Mesothelial cell of epicardium (in vitro differentiated cells): ENCODE measurements at places on chromosomes 16 and 17. TPM values are rescaled to one million over a fixed set of nuclear protein-coding genes. Genes with fewer than 3 reads are reported as not detected.
A peak's percentile ranks its signal among the peaks of the same experiment; 100 is the strongest.

CCT6B gene
- 3.2 to 3.5 TPM (median 3.3 TPM) in 3 replicates for total RNA-seq

KRTAP4-3 gene
- not detected in 3 replicates for total RNA-seq

EVI2B gene
- not detected in 3 replicates for total RNA-seq

PABPN1L gene
- 0.22 to 0.41 TPM (median 0.40 TPM) in 3 replicates for total RNA-seq

ARHGAP44 gene
- total RNA-seq = 11.5 to 12.5 TPM (median 11.7 TPM) in 3 replicates

SLC16A11 gene
- total RNA-seq = 4.1 to 5.1 TPM (median 4.2 TPM) in 3 replicates

CACNG3 gene
- 0.09 TPM in 1 of 3 replicates, not detected in the others for total RNA-seq

GPR142 gene
- total RNA-seq = 0.18 TPM in 1 of 3 replicates, not detected in the others

KRT40 gene
- 0.16 TPM in 1 of 3 replicates, not detected in the others for total RNA-seq

TEX19 gene
- 0.16 TPM in 1 of 3 replicates, not detected in the others for total RNA-seq

- no peak overlapping the region for H3K27ac ChIP-seq
- DNase-seq = no peak
- no peak overlapping the region for H3K4me3 ChIP-seq
- peaks cover 2% of the 10 kb centered on the region for H3K4me1 ChIP-seq
- no peaks in the 10 kb centered on the region for H3K36me3 ChIP-seq
Observed at GRCh38 chr16:74837056-74837455, 62.4 kb upstream of the FA2H start.

GRCh38 chr16:57945740-57946138 lies 25.2 kb downstream of the CNGB1 start:
- no peak for DNase-seq
- H3K27ac ChIP-seq = no peak overlapping the region
- H3K27me3 ChIP-seq = peaks cover 2% of the 10 kb centered on the region
- H3K36me3 ChIP-seq = no peaks in the 10 kb centered on the region
- H3K4me1 ChIP-seq = no peaks in the 10 kb centered on the region

- no peaks in the 10 kb centered on the region for H3K36me3 ChIP-seq
- H3K4me1 ChIP-seq = peaks cover 3% of the 10 kb centered on the region
- peaks cover 51% of the 10 kb centered on the region for H3K27me3 ChIP-seq
- H3K4me3 ChIP-seq = no peak overlapping the region
Observed at GRCh38 chr16:22942811-22943210, 128.8 kb downstream of the HS3ST2 start.

DNA sequence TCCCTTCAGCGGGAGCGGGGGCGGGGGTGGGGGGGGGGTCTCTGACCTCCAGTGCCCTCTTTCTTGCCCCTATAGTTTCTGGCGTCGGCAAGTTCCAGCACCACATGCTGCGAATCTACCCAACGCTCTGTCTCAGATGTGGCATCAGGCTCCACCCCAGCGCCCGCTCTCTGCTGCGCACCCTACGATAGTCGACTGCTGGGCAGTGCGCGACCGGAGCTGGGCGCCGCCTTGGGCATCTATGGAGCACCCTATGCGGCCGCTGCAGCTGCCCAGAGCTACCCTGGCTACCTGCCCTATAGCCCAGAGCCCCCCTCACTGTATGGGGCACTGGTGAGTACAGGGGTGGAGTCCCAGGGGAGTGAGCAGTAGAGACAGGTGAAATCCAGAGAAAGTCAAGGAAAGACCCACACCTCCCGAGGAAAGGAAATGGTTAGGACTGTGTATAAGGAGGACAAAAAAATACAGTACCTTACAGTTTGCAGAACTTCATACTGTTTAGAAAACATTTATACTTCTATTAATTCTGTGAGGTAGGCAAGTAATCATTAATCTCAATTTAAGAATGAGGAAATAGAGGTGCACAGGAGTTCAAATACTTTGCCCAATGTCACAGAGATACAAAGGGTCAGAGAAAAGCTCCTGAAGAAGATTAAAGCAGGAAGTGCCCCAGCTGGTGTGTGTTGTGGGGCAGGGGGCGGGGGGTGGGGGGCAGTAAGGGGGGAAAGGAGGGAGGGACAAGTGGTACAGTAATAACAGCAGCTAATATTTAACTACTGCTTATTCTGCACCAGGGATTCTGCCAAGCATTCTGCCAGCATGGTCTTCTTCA lies 2.5 kb downstream of the IRX6 start:
- no peaks in the 10 kb centered on the region for H3K36me3 ChIP-seq
- no peak overlapping the region for H3K4me3 ChIP-seq
- H3K27me3 ChIP-seq = peaks cover 97% of the 10 kb centered on the region
- no peak overlapping the region for H3K27ac ChIP-seq
- no peak for DNase-seq
- H3K4me1 ChIP-seq = peaks cover 28% of the 10 kb centered on the region

DNA sequence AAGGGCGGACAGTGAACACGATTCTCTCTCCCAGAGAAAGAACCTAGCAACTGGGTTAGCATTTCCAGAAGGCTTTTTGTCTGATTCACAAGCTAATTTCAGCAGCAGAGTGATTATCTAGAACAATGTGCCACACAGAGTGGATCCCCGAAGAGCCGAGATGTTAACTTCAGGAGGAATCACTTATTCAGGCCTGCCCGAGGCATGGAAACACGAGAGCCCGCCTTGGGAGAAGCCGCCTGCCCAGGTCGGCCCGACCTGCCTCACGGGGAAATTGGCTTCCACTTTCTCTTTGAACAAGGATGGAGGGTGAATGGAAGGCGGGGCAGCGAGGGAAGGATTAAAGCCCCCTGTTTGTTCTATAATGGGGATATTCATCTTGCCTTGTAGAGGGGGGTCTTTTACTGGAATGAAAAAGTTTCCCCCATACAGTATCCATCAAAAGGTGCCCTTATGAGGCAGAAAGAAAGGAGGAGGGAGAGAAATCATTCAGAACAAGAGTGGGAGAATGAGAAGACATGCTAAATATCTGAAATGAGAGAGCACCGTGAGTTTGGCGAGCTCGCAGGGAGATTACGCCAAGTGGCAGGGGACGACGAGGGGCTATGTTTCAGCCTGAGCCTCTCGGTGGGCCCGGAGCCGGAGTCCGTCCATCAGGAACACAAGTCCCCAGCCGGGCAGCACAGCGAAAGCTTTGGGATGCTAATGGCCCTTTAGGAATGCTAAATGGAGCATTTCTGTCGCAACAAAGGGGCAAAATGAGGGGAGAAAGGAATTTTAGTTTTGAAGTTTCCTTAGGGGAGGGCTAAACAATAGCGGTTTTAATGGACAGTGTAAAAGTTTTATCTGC lies 33.0 kb downstream of the NTN1 start:
- DNase-seq = no peak
- peaks cover 3% of the 10 kb centered on the region for H3K36me3 ChIP-seq
- H3K27me3 ChIP-seq = peaks cover 34% of the 10 kb centered on the region
- H3K4me3 ChIP-seq = no peak overlapping the region
- peaks cover 22% of the 10 kb centered on the region for H3K4me1 ChIP-seq

DNA sequence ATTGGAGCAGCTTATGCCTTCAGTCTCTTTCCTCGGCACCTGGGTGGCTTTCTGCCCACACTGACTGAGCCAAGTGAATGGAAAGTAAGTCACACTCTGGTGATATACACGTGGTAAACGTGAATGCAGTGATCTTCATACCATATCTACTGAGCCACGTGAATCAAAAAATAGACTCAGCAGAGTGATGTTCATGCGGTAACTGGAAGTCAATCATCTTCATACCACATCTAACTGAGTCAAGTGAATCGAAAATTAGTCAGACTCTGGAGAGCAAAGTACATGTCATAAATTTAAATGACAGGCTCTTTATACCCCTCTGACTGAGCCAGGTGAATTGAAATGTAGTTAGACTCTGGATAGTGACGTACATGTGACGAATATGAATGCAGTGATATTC lies 47.1 kb upstream of the ARL4D start:
- peaks cover 39% of the 10 kb centered on the region for H3K36me3 ChIP-seq
- no peak for DNase-seq
- H3K4me1 ChIP-seq = no peaks in the 10 kb centered on the region
- no peak overlapping the region for H3K27ac ChIP-seq
- no peaks in the 10 kb centered on the region for H3K27me3 ChIP-seq

GRCh38 chr17:59337741-59338299 lies 6.4 kb downstream of the YPEL2 start:
- H3K4me1 ChIP-seq = peaks cover 29% of the 10 kb centered on the region
- H3K27me3 ChIP-seq = no peaks in the 10 kb centered on the region
- no peak overlapping the region for H3K4me3 ChIP-seq
- no peak overlapping the region for H3K27ac ChIP-seq
- no peak for DNase-seq

GRCh38 chr16:53922807-53923571 lies 219.0 kb downstream of the FTO start:
- no peak overlapping the region for H3K4me3 ChIP-seq
- no peak for DNase-seq
- no peaks in the 10 kb centered on the region for H3K27me3 ChIP-seq
- peak overlapping the region; percentile 85 for H3K27ac ChIP-seq
- no peaks in the 10 kb centered on the region for H3K36me3 ChIP-seq
- H3K4me1 ChIP-seq = peaks cover 53% of the 10 kb centered on the region

DNA sequence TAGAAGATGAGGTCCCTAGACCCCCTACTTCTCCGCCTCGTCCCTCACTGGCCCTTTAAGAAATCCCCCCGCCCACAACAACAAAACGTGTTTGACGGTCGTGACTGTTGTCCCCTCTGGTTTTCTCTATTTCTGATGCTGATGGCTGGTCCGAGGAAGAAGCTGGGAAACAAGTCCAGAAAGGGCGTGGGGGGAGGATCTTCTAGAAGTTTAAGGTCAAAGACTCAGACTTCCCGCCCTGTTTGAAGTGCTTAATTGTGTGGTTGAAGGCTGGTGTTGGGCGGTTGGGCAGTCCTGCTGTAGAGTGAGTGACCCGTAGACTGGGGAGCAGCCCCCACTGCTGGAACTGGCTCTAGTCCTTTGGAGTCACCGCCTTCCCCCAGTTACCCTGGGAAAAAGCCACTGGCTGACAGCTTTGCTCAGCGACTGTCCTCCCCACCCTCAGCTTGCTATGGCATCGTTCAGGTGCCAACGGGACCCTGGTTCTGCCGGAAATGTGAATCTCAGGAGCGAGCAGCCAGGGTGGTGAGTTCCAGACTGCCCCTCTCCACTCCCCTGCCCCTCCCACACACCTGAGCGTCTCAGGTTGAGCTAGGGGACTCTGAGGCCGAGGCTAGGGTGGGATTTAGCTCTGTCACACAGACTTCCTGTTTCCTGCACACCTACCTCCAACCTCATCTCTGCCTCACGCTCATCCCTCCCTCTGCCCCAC lies 1.6 kb downstream of the MLLT6 start:
- no peaks in the 10 kb centered on the region for H3K27me3 ChIP-seq
- H3K4me3 ChIP-seq = peak overlapping the region; percentile 92
- H3K4me1 ChIP-seq = peaks cover 37% of the 10 kb centered on the region
- H3K27ac ChIP-seq = peak overlapping the region; percentile 93

GRCh38 chr16:77723108-77723514 lies 797 bp downstream of the NUDT7 start:
- peaks cover 9% of the 10 kb centered on the region for H3K4me1 ChIP-seq
- peak overlapping the region; percentile 83 for H3K4me3 ChIP-seq
- no peak for DNase-seq
- no peaks in the 10 kb centered on the region for H3K27me3 ChIP-seq

GRCh38 chr16:58730724-58731370 lies 3.3 kb downstream of the GOT2 start:
- peaks cover 3% of the 10 kb centered on the region for H3K36me3 ChIP-seq
- no peak overlapping the region for H3K4me3 ChIP-seq
- H3K27ac ChIP-seq = no peak overlapping the region
- H3K27me3 ChIP-seq = no peaks in the 10 kb centered on the region

GRCh38 chr16:73172241-73172972 lies 124.5 kb upstream of the ZFHX3 start:
- H3K4me3 ChIP-seq = peak overlapping the region; percentile 10
- peaks cover 49% of the 10 kb centered on the region for H3K4me1 ChIP-seq

- no peaks in the 10 kb centered on the region for H3K36me3 ChIP-seq
- H3K27ac ChIP-seq = no peak overlapping the region
- H3K27me3 ChIP-seq = peaks cover 21% of the 10 kb centered on the region
- H3K4me3 ChIP-seq = no peak overlapping the region
- H3K4me1 ChIP-seq = peaks cover 8% of the 10 kb centered on the region
Observed at GRCh38 chr16:1150511-1150982, 2.4 kb upstream of the CACNA1H start.

GRCh38 chr17:30000001-30000754 lies 58.7 kb downstream of the EFCAB5 start:
- H3K36me3 ChIP-seq = peaks cover 4% of the 10 kb centered on the region
- H3K27ac ChIP-seq = no peak overlapping the region
- no peak overlapping the region for H3K4me3 ChIP-seq
- no peak for DNase-seq
- H3K4me1 ChIP-seq = peaks cover 9% of the 10 kb centered on the region
